NCI-H1105 (cell line): ENCODE measurements at places on chromosomes 4 and X.

- no peak for DNase-seq
Measured at GRCh38 chrX:68895778-68896177, 67.0 kb downstream of the EFNB1 start.

GRCh38 chrX:151984328-151984727, 9.9 kb upstream of the GABRE start:
- DNase-seq = no peak

- no peak for DNase-seq
Measured at GRCh38 chrX:114087543-114087942, 496.3 kb upstream of the HTR2C start.

DNA sequence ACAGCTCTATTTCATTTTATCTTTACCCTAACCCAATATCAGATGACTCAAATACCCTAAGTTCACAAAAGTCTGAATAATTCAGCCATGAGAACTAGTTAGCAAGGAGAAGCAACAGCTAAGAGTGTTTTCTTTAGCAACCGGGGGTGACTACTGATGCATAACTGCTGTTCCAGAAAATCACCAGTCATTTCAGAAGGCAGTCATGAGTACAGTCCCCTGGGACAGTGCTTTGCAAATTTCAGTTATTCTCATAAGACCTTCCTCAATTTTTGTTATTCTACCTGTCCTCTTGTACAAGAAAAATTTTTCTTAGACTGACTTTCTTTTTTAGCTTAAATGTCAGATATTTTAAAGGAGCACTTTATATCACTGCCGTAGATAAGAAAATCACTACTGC, 16.4 kb downstream of the BANK1 start:
- no peak for DNase-seq

DNA sequence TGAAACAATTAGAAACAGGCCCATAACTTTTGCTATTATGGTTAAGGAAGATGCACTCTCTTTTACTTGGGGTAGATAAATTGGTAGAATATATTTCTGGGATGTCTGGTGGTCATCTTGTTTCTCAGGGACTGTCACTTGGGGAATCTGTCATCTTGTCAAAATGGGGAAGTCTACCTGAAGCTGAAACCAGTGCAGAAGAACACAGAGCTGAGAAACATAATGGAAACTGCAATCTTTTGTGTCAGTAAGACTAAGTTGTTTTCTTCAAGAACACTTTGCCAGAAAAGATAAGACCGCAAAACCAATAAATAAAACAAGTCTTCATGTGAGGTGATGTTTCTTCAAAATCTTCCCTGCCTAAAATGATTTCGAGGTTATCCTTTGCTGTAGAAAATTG, 92.0 kb downstream of the NAA11 start:
- DNase-seq = no peak
